ENCODE measurements at places on chromosomes 2 and 18.
A peak's percentile ranks its signal among the peaks of the same experiment; 100 is the strongest.

- DNase-seq: no peak
These were observed 23.7 kb upstream of the PTPN4 start for GRCh38 chr2:119736021-119736420.

- DNase-seq: no peak
These were observed 195.0 kb downstream of the CCDC102B start for GRCh38 chr18:68992719-68993482.

DNA sequence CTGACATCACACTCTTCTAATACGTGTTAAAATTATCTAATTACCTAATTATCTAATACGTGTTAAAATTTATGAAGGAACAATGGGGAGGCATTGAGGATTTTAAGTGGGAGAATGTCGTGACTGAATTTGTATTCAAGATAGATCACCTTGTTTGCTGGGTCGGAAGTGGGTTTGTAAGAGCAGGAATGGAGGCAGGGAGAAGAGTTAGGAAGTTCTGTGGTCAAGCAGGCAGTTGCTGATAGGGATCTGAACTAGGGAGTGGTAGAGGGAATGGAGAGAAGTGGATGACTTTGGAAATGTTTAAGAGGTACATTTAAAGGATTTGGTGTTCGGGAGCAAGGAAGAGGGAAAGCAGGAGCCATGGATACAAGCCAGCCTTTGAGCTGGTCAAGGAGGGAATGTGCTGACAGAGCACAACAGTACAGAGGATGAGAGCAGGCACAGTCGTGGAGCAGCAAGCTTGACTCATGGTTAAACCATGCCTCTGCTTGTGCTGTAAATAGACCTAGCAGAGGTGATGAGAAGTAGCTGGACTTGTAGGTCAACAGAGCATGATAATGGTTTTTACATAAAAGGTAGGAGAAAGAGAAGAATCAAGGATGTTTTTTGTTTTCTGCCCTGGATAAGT lies 16.2 kb downstream of the IL18RAP start:
- DNase-seq: peak; percentile 80

- no peak for DNase-seq
These were observed 78.9 kb upstream of the OTOS start for GRCh38 chr2:240219208-240219890.

DNA sequence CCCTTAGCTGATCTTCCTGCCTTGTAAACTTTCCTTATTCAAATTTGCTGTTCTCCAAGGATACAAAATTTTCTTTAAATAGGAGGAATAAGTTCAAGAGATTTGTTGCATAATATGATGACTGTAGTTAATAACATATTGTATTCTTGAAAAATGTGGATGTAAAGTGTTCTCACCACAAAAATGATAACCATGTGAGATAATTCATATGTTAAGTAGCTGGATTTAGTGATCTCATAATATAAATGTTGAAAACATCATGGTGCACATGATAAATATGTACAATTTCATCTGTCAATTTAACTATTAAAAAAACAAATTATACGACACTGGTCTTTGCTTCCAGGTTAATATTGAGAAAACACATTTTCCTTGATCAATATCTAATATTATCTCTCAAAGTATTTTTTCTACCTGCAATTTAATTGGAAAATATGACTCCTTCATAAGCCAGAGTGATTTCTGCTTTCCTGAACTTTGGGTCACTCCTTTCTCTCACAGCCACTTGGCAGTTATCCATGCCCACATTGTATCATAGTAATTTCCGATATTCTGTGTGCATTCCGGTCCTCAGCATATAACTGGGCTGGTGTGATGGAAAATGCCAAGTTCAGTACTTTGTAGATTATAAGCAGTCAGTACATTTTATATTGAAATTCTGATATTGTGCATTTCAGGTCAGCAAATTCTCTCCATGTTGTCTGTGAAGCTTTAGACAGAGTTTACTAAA lies 152.6 kb downstream of the GULP1 start:
- peak; percentile 1 for DNase-seq

Measured in bronchial epithelial cell (primary cell).